Kidney epithelial cell (primary cell): ENCODE measurements at places on chromosomes 2 and 18. TPM values are rescaled to one million over a fixed set of nuclear protein-coding genes. Genes with fewer than 3 reads are reported as not detected.

GRCh38 chr2:11477994-11478393, 12.0 kb upstream of the E2F6 start:
- peak; percentile 44 for DNase-seq

GRCh38 chr18:26133652-26134051, at the start of gene PSMA8:
TSS of gene PSMA8 (plus strand) at chr18:26133869. CDS start at chr18:26133966, 97 bp downstream.
- no peak for DNase-seq

DNA sequence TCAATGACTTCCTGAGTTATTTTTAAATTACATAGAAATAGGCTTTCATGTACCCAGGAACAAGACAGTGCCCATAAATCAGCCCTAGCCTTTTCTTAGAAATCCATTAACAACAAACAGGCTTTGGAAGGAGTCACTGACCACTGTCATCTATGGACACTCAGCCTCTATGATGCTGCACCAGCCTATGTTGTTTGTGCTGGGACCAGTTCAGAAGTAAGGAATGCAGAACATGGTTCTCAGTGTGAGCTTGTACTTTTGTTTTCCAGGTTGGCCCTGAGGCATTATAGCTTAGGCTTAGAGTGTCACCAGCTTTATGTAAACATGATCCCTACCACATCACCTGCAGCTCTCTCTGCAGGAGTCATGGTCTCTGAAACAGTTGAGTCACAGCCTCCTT, 335.7 kb upstream of the CDH7 start:
- DNase-seq: no peak

DNA sequence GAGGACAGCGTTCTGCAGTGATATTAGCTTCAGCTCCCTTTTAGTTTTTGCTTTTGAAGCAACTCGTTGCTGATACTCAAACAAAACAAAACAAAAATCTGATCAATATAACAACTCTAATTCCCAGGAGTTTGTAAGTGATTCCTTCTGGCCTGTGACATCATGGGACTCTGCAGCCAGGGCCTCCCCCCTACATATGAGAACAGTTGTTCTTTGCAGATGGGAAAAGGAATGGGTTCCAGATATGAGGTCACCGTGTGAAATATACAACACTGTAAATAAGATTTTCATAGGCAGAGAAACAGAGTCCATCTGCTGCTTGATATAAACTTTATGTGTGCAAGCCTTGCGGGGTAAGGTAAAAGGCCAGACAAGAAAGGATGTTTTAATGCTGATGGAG, 56.7 kb downstream of the DIS3L2 start:
- no peak for DNase-seq

DNA sequence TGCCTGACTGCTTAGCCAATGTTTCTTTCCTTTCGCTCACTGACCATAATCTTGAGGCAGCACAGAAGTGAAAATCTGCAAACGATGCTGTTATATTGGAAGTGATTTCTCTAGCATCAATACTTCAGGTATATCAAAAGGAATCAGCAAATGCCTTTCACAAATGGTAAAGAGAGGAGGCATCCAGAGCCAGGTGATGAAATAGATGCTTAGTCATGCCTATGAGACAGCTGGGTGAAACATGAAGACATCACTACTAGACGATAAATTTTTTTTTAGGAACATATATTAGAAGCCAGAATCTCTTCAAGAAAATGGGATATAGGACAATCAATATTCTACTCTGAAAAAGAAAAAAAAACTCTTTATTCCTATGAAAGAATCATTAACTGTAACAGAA, 249.2 kb upstream of the SLC39A10 start:
- no peak for DNase-seq

DNA sequence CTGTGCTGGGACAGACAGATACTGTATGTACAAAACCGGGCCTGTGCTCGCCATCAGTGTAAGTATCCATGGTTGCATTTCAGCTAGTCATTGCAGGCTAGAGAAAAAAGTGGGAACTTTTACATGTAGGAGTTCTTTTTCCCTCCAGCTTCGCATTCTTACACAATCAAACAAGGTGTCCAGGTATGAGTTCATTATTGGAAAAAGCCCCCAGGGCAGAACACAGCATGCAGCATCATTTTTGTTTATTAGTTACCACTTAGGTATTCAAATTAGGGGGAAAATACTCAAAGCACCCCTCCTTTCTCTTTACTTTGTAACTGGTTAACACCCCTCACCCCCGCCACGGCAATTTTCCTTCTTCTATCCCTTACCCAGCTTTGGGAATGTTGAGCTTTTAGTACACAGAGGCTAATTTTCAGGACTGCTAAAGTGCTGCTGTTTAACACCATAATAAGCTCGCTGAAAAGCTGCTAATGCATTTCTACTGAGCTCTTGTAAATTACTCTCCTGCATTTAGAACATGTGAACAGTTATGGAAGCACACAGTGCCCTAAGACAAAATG, 13.6 kb downstream of the UPP2 start:
- no peak for DNase-seq

DNA sequence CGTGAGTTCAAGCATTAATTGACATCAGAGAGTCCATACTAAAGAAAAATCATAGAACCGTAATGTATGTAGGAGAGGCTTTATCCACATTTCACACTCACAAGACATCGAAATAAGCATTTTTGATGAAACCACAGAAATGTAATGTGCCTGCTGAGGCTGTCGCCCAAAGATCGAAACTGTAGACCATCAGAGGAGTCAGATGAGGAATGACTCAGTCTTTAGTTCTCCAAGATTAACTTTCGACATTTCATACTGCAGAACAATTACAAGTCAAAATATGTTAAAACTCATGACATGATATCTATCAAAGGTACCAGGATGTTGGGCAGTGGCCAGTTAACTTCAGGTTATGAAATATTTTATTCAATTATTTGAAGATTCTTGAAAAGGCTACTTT, 79.6 kb downstream of the RAB31 start:
- no peak for DNase-seq

DNA sequence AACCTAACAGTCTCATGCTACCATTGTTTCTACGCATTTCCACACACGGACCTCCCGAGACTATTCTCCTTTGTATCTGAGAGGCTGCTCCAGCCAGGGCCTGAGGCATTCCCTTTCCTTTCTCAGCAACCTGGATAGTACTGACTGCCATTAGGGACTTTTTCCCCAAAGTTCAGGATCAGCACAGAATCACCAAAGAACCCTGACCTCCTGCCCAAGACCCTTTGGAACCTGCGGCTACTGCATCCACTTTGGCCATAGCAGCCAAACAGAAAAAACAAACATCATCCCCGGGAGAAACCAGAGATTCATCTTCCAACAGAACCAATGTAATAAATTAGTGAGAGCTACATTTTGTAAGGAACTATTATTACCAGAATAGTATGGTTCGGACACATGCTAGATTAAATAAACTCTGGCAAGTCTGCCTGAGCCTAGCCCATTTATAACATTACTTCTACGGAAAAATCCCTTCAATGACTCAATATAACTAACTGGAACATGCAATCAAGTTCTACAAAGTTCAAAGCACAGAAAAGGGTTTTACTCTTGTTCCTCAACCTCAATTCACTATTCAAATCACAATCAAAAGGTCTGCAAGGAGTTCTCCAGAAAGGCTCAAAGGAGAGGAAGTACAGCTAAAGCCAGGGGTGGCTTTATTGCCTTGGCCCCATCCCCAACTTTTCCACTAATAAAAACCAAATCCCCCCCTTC, 51.8 kb downstream of the LPIN2 start:
- DNase-seq: no peak

GRCh38 chr2:248724-249123, 15.1 kb downstream of the SH3YL1 start:
- no peak for DNase-seq

- DNase-seq: peak; percentile 38
Observed at GRCh38 chr2:28821295-28821958, 10.8 kb downstream of the SPDYA start.

- DNase-seq: no peak
Observed at GRCh38 chr2:126981476-126981875, 82.8 kb downstream of the TEX51 start.

DNA sequence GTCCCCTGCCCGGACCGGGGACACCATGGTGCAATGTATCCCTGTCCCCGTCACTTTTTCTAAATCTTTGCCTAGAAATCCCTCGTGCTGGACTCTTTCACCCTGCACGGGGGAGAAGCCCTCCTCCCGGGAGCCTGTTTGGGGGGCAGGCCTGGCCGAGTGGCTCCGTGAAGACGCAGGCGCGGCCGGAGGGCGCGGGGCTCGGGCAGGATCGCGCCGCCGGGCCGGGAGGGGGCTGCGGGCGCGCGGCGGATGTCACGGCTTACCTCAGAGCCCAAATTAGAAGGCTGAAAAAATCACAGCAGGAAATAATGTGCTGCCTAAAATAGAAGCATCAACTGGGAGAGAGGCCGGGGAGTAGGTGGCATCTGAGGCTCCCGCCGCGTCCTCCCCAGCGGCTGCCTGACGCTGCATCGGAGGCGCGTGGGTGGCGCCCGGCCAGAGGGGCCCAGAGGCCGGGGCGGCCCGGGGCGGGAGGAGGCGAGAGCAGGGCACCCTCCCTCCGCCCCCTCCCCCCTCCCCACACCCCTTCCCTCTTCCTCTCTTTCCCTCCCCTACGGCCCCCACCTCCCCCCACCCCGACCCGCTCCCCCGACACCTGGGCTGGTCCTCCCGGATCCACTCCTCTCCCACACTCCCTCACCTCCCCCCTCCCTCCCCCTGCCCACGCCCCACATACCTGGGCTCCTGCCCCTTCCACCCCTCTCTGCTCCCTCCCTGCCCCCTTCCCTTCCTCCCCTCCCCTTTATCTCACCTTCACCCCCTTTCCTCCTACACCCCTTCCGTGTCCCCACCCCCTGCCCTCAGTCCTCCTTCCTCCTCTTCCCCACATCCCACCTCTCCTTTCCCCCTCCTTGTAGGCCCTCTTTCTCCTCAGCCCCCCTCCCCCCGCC, 51.9 kb downstream of the SLC4A1AP start:
- DNase-seq: no peak

DNA sequence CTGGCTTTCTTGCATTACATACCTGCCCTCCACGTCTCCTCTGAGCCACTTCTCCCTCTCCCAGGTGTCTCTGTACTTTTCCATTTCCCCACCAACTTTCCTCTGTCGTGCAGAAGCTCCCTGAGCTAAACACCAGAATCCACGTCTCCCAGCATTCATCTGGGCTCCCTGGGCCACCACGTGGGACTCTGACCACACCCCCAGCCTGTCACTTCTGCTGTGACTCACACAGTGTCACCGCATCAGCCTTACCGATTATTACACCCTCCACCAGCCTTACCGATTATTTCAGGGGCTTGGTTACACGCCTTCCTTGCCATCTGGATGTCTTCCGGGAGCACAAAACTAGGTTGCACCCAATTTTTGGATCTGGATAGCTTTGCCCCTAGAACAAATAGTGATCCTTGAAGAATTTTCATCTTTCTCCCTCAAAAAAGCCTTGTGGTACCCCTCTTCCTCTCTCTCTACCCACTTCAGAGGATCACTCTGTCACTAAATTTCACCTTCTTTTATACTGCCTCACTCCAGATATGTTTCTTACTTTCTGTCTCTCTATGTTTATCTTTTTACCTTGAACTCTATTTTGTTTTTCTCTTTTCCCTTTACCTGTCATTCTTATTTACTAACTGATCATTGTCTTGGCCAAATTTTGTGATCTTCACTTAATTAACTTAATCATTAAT, 136.9 kb upstream of the CAB39 start:
- no peak for DNase-seq

- no peak for DNase-seq
Observed at GRCh38 chr18:50193796-50194630, 934 bp downstream of the MYO5B start.

GRCh38 chr18:34859496-34859895, 149.4 kb downstream of the DTNA start:
- DNase-seq: no peak

- no peak for DNase-seq
Observed at GRCh38 chr18:61541673-61542072, 208.4 kb downstream of the CDH20 start.

DNA sequence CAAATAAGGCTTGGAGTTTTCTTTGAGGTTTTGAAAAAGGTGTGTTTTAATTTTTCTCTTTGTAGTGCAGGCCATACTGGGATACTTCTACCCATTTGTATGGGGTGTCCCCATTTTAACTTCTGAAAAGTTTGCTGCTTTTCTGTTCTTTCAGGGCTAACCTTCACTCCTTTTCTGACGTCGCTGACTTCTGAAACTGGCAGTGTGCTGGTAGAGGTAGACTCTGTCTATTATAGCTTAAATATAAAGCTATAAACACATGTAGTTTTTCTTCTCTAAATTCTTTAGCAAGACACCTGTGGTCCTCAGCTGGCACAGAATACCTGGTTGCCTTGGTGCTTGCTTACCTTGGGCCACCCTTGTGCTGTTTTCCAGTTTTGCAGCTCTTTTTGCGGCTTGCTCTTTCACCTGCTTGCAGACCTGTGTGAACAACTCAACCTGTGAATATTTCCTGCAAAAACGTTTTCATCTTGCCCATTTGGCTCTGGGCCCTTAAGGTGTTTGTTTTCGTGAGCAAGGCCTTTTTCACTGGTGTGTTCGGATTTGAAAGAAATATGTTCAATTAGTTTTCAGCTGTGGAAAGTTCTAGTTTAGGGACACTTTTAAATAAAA, 42.2 kb downstream of the PHLPP1 start:
- no peak for DNase-seq

Gene FAHD2A
- total RNA-seq: 47.4 and 55.9 TPM in 2 replicates

Gene STK39
- total RNA-seq: 27.2 and 30.1 TPM in 2 replicates

Gene IL36A
- total RNA-seq: not detected in 2 replicates

Gene EMILIN2
- 27.0 and 41.6 TPM in 2 replicates for total RNA-seq

Gene SLC35F6
- total RNA-seq: 80.5 and 83.1 TPM in 2 replicates

Gene CCDC74A
- 24.2 and 33.3 TPM in 2 replicates for total RNA-seq

Gene ADGRF3
- 0.07 and 0.08 TPM in 2 replicates for total RNA-seq

Gene FN1
- total RNA-seq: 2,584 and 2,610 TPM in 2 replicates

Gene DLX1
- total RNA-seq: 0.17 TPM in 1 of 2 replicates, not detected in the other

Gene LYPD6B
- 1.2 and 5.3 TPM in 2 replicates for total RNA-seq

Gene BIN1
- 90.9 and 98.5 TPM in 2 replicates for total RNA-seq

Gene GPR45
- total RNA-seq: not detected in 2 replicates
